Ammon's horn (tissue), 1 donor: ENCODE measurements at places on chromosomes 3 and 15.

DNA sequence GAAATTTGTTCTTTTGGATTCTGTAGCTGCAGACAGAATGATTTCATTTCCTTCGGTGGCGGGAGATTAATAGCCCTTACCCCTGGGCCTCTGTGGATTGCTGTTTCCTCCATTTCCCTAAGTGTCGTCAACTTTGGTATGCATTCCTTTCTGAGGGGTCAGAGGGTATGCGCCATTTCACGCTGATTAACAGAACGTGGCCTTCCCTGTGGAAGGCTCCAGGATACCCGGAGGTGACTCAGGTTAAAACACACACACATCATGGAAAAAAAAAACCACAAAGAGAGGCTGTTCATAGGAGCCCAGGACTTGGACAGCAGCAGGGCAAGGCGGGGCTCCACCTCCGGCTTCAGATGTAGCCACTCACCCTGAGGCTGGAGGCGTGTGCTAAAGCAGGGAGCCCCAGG, 51.9 kb downstream of the EPHB1 start:
- no peak for DNase-seq

DNA sequence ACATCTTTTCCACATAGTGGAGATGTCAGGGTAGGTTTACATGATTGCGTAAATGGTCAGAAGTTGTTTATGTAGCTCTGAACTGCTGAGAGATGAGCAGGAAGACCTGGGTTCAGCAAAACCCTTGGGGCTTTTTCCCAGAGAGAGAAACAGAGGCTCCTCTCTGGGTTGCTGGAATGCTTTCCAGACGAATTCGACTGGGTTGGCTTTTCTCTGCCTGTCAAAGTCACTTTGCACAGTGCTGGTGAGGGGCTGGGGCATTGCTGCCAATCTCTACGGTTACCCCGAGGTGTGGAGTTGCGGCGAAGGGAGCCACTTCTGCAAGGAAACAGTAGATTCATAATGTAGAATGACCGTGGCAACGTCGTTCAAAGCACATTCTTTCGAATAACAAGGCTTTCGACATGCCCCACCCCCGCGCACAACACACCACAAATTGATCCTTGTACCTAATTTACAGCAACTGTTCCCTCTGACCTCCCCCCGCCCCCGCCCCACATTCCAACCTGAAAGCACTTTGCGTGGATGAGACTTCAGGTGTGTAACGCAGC, 950 bp upstream of the CNTN4 start:
- no peak for DNase-seq

GRCh38 chr3:172289583-172289982, 158.7 kb downstream of the GHSR start:
- DNase-seq: peak; percentile 28

GRCh38 chr3:48347500-48347899, 14.0 kb upstream of the SPINK8 start:
- no peak for DNase-seq

DNA sequence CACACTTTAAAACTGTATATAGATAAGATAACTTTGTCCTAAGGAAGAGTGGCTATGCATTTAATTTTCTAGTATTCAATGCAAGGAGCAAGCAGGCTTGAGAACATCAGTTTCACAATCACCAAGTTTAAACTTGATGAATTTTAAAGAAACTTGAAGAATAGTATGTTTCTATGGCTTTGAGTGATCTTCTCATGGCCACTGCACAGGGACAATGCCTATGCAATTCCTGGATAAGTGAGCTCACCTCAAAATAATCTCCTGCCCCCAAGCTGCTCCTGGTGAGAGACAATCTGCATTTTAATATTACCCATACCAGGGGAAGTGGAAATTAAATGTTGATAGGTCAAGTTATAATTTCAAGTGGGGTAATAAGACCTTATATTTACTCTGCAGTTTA, 376.6 kb upstream of the CBLB start:
- DNase-seq: no peak

DNA sequence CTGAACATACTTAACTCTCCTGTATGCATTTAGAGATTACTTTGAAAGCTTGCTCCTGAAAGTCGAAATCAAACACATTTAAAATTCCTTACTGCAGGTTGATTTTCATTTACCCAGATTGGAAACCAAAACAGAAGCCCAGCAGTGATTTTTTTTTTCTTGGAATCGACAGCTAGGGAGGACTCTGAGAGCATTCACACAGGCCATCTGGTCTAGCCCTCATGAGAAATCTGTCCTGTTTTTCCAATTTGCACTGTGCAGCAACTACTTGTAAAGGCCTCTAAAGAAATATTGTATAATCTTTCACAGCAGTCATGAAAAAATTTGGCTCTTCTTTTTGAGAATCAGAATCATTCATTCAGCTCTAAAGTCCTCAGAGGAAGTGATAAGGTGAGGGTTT, 179.2 kb downstream of the KCNAB1 start:
- DNase-seq: no peak

DNA sequence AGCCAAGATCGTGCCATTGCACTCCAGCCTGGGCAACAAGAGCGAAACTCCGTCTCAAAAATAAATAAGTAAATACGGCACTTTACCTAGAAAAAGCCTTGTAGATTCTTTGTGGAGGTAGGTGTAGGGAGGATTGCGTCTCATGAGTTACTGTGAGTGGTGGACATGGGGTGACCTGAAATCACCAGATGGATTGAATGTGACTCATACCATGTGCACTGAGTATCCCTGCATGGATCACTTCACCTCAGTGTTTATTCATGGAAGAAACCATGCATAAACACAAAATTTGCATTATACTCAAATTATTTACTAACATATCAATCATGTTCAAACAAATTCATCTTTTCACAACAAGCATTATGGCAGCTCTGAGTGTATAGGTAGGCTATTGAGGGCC, 55.9 kb downstream of the MRPS25 start:
- DNase-seq: no peak

DNA sequence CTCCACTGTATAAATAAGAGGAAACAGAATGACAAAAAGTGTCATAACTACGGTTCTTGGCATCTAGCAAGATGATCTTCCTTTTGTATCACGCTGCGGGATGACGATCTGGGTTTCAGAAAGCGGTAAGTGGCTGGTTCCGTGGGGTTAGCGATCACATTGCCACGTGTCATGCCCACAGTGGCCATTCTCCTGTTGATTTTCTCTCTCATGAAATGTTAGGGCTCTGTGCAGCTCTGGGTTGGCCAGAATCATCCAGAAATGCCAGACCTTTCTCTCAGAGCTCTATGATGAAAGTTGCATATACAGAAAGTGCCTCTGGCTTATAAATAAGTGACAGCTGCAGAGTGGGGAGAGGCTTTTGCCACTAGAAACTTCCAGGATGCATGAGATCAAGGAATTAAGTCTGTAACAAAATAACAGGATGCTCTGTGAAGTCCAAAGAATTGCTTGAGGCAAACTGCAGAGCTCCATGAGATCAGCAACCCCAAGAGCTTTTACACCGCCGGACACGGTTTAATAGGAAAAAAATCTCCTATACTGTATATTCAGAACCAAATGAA, 71.6 kb downstream of the ABTB1 start:
- DNase-seq: no peak

DNA sequence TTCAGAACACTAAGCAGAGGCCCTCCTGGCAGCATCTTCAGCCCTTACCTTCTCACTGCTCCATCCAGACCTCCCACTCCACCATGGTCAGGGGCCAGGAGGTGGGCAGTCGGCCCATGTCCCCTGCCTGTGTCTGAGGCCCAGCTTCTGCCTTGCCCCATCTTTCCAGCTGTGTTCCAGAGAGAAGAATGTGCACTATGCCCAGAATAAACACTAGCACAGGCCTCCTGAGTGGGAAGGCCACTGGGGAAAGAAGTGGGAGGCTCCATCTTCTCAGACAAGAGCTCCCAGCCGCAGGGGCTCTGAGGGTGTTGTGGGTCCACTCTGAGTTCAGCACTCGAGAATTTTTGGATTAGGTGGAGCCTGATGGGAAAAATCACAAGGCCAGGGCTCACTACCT, 44.5 kb downstream of the ADCY5 start:
- no peak for DNase-seq

GRCh38 chr15:93954985-93955571, 276.3 kb upstream of the MCTP2 start:
- no peak for DNase-seq

GRCh38 chr3:66476852-66477381, 23.9 kb downstream of the LRIG1 start:
- no peak for DNase-seq

GRCh38 chr3:126858887-126859286, 124.0 kb upstream of the PLXNA1 start:
- peak; percentile 77 for DNase-seq

- DNase-seq: peak; percentile 63
These were observed 32.8 kb downstream of the POC1A start for GRCh38 chr3:52121464-52121805.

- DNase-seq: peak; percentile 86
These were observed 18.4 kb downstream of the ZBTB38 start for GRCh38 chr3:141386611-141387111.

GRCh38 chr3:194051366-194052149, 84.4 kb upstream of the HES1 start:
- DNase-seq: no peak

GRCh38 chr3:190210608-190211007, 89.9 kb upstream of the P3H2 start:
- DNase-seq: no peak

- DNase-seq: no peak
These were observed 18.8 kb upstream of the MOBP start for GRCh38 chr3:39448506-39449233.

GRCh38 chr3:186665625-186666188, at the start of gene HRG:
HRG (plus strand) TSS chr3:186666014; CDS start chr3:186666032, 18 bp downstream.
- no peak for DNase-seq

DNA sequence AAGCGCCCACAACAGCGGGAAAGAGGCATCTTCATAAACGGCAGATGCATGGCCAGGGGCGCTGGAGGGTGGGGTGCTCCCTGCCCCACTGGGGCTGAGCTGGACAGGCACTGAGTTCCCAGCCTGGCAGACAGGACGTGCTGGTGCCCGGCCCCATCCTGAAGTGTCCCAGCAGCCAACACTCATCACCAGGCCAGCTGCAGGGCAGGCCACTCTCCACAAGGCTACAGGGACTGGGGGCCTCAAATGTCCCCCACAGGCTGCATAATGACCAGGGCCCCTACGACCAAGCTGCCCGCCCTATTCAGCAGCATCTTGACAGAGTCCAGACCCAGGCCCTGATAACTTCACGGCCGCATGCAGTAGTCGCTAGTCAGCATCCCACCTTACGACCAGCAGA, 124.1 kb upstream of the IQSEC1 start:
- no peak for DNase-seq

DNA sequence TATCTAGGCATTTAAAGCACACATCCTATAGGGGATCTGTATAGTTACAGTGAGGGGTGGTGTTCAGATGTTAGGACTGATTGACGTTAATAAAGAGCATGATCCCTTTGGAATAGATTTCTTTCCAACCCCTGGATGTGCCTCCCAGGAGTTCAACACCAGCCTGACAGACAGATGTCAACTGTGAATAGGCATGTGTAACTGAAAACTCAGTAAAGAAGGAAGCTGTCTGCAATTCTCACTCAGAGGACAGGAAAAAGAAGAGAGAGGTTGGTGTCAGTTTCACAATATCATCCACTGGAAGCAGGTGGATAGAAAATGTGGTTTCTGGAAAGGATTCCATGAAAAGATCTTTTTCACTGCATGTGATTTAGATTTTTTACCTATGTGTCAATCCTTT, 396.3 kb downstream of the NSUN3 start:
- DNase-seq: no peak

DNA sequence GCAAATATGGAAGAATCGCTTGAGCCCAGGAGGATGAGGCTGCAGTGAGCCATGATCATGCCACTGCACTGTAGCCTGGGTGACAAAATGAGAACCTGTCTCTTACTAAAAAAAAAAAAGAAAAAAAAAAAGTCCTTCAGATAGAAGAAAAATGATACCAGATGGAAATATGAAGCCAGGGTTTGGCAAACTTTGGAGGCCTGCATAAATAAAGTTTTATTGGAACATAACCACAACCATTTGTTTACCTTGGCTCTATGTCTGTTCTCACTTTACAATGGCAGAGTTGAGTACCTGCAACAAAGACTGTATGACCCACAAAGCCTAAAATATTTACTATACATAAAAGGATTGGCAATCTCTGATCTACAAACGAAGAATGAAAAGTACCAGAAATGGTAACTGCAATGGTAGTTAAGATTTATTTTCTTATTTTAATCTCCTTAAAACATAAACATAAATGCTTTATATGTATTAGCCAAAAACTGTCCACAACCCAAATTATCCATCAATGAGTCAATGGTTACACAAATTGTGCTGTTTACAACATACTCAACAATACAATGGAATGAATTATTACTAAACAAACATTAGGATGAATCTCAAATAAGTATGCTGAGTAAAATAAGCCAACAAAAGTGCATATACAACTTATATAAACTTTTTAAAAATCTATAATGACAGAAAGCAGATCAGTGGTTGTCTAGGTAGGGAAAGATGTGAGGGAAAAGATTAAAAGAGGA, 41.8 kb downstream of the GOLGB1 start:
- no peak for DNase-seq

DNA sequence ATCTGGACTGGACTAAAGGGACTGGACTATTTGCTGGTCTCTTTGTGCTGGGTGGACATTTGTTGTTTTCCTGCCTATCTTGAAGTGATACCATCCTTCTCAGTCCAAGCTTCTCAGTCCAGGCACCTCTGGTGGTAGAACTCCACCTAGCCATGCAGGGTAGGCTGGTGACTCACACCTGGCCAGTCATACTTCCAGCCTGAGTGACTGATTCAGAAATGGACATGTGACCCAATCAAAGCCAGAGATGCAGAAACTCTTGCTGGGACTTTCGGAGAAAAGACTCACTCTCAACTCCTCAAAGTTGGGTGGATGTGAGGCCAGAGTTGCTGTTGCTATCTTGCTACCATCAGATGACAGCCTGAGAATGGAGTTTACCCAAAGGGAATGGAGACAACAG, 5.6 kb upstream of the ASB14 start:
- no peak for DNase-seq

DNA sequence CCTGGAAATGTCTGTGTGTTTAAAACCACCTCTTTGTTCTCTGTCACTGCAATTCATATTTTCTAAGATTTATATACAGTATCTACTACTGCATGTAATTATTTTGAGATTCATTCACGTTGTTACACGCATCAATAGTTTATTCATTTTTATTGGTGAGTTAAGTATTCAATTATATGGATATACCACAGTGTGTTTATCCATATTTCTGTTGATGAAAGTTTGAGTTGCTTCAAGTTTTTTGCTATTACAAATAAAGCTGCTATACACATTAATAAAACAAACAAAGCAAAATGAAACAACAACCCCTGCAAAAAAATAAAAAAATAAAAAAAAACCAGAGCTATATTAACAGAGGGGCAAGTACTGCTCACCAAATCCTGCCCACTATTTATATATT, 122.3 kb downstream of the NR2E3 start:
- no peak for DNase-seq

- DNase-seq: no peak
These were observed 135.3 kb upstream of the PLXND1 start for GRCh38 chr3:129741794-129742193.
